ENCODE measurements at places on chromosomes 2 and 18.

- no peak for DNase-seq
Observed at GRCh38 chr2:26562811-26563645, 78.1 kb downstream of the CIB4 start.

DNA sequence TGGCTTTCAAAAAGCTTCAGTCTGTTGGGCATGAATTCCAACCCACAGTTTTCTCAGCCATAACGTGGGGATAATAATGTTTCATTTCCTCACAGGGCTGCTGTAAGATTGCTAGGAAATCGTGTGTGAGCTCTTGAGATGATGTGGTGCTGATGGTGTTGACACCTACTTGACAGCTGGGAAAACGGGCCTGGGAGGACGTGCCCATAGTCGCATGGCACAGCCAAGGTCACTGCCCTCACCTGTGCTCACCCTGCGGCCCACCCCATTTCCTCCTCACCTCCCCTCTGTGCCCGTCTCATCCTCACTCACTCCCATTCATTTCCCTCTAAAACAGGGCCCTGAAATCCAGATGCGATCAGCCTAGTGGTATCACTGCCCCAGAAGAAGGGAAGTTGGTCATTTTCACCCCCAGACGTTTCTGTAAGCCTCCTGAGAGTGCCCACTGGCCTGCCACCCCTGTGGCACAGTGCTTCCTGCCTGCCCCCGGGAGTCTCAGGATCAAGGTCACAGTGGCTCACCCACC, 33.0 kb downstream of the DPYSL5 start:
- no peak for DNase-seq

DNA sequence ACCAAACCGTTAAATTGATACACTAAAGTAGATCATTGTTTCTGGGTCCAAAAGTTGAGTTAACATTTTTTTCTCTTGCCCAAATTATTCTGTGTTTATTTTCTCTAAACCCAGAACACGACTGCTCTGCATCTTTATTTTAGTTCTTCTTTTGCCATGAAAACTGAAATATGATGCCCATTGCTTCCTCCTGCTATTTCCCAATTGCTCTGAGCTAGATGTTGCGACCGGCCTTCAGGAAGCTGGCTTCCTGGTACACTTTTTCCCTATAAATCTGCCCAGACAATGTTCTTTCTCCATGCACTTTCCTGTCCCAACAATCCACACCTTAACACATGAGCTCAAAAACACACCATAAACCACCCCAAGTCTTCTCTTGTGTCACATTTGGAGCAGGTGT, 501.4 kb downstream of the FBXO15 start:
- DNase-seq: no peak

GRCh38 chr2:236209535-236209934, 41.3 kb upstream of the GBX2 start:
- no peak for DNase-seq

DNA sequence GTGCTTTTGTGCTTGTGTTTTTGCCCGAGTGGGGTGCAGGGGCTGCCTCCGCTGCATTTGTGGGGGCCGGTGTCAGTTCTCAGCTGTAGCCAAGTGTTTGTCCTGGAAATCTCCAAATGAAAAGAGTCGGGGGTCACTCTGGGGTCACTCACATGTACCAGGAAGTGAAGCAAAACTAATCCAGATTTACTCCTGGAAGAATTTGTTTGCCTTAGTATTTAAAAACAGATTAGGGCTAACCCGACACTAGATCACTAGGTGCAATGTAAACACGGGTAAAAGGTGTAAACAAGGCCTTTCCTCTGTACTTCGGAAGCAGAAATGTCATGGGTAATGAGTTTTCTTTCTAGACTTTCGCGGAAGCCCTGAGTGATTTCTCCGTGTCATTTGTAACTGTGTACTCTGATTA, 50.3 kb downstream of the GBX2 start:
- no peak for DNase-seq

DNA sequence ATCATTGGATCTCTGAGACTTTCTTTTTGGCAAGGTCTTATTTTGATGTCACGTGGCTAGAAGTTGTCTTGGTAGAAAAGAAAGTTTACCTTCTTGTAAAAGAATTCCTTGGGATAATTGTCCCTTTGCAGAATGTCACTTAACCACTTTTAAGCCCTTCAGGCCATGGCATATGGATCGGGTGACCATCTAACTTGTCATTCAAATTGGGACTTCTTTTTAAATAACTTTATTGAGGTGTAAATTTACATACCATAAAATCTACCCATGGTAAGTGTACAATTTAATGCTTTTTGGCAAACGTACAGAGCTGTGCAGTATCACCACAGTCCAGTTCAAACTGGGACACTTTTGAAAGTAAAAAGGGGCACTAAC, 24.6 kb downstream of the ARMC9 start:
- DNase-seq: no peak

DNA sequence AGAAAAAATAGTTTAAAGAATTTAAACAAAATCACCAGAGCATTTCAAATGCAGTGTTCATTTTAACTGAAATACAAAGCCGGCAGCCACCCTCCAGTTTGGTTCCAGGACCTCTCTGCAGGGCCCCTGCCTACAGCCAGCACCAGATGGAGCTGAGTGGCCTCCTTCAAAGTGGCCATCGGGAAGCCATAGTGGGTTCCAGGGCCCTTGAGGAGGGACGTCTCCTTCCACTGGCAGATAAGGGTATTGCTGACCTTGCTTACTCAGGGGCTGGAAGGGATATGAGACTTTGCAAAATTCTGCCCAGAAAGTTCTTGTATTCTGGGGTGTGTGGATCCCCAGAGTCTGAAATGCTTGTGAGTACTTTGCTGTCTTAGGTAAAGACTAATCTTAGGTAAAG, 205.2 kb upstream of the APCDD1 start:
- DNase-seq: no peak

GRCh38 chr2:11947956-11948355, 201.5 kb downstream of the LPIN1 start:
- no peak for DNase-seq

DNA sequence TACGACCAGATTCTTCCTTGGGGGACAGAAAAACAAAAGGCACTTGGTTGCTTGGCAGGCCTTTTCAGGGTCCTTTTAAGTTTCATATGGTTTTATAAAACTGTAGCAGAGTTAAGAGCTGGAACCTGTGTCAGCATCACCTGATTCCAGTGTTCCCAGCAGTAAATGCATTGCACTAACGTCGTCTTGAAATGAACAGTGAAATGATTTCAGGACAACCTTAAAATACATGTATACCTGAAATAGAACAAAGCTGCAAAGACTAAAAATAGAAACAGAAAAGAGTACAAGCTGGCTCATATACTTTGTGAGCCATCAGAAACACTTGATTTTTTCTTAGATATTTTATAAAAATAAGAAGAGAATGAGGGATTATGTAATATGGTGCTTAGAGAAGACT, 51.9 kb downstream of the ACSL3 start:
- no peak for DNase-seq

- DNase-seq: no peak
Observed at GRCh38 chr2:181581534-181581933, 75.4 kb downstream of the CERKL start.

GRCh38 chr18:76544511-76545345, 49.7 kb upstream of the ZNF516 start:
- no peak for DNase-seq

- DNase-seq: no peak
Observed at GRCh38 chr18:46712406-46712805, 44.4 kb downstream of the ST8SIA5 start.

DNA sequence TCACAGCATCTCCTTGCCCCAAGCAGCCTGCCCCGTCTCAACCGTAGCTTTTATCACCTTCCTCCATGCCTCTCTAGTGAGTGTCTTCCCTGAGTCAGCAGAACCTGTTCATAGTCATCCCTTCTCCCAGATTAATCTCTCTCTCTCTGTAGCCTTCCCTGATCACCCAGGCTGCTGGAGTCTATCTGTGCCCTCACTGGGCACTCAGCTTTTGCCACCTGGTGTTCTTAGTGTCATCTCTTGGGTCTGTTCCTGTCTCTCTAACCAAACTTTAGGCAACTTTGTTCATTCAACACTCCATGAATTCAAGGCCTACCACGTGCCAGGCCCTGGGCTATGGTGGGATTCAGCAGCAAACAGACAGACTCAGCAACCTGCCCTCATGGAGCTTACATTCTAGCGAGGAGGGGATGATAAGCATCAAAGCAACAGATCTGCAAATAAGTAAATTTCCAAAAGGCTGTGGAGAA, 159.1 kb downstream of the SMAD7 start:
- DNase-seq: no peak

DNA sequence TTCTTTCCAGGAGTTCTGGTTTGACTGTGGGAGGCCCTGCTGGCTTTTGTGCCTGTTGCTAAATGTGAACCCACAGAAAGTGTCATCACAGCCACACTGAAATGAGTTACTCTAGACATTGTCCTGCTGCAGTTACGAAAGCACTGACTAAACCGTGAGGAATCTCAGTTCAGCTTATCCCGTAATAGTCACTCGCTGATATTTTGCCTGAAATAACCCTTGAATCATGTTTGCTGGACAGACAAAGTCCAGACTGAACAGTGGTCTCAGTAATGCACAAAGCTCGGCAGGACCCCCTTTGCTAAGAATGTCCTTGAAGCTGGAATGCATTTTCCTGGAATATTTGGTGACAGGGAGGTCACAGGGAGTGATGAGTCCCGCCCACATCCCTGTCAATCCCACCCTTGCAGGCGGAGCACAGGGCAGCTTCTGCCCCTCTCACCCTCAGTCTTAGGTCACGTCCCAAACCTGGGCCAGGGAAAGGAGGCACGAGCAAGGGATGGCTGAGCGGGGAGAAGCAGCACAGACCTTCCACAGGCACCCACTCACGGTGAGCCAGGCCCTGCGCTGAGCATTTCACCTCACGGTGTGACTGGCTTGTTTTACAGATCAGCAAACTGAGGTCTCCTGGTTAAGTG, 53.4 kb downstream of the ADI1 start:
- no peak for DNase-seq

DNA sequence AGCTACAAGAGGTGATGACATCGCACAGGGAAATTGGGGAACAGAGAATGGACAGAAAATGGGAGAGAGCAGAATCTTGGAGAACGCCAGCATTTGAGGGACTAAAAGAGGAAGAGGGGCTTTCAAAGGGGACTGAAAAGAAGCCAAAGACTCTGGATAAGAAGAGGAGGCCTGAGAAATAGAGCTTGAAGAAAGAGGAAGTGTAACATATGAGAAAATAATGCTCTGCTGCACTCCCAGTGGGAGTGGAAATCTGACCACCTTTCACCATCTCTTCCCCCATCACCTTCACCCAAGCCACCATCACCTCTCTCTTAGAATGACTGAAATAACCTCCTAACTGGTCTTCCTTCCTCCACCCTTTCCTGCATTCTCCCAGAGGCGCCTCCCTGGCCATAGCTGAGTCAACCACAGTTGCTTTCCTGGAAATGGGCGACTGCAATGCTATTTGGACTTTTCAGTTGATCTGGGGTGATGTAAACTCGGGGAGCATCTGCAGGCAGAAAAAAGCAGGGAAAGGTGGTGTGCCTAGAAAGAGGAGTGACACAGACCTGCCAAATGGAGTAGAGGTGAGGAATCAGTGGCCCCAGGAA, 16.8 kb downstream of the CXCR1 start:
- DNase-seq: no peak

DNA sequence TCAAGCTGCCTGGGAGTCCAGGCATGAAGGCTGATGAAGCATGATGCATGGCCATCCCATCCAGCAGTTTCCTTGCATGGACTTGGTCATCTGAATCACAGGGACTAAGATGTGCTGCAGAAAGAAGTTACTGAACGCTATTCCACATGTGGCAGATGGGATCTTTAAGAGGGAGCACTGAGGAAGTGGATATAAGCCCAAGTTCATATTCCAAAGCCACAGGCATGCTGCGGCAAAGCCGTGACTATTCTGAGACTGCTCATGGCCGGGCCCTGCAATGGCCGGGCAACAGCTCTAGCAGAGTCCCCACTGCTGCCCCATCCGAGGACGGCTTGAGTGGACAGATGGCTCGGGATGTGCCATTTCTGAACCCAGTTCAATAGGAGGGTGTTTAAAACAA, 61.5 kb downstream of the STPG4 start:
- DNase-seq: no peak

DNA sequence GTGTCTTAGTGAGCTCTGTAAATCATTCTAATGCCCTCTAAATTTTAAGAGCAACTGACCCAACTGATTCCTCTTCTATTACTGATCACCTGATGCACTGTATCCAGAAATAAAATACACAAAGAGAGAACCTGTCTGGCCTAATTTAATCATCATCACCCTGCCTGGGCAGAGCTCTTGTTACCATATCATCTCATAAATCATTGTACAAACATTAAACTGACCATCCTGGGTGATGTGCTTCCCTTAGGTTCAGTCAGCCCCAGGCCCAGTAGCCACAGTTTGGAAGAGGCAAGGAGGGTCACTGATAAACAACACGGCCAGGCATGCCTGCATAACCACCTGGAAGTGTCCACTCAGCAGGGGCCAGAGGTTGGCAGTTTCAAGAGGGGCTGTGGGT, 22.7 kb upstream of the ACMSD start:
- DNase-seq: no peak

DNA sequence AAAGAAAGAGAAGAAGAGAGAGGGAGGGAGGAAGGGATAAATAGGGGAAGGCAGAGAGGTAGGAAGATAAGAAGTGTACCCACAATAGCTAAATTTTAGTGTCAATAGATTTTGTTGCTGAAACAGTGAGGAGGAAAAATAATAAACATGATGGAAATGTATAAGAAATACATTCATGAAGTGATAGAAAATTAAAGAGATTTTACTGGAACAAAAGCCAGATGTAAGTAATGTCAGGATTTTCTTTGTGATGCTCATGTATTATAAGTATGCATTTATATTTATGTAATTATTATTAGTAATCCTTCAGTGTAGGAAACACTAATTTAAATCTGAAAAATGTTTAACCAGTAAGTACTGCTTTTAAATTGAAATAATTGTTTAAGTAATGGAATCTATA, 1125.2 kb upstream of the FANCL start:
- DNase-seq: no peak

DNA sequence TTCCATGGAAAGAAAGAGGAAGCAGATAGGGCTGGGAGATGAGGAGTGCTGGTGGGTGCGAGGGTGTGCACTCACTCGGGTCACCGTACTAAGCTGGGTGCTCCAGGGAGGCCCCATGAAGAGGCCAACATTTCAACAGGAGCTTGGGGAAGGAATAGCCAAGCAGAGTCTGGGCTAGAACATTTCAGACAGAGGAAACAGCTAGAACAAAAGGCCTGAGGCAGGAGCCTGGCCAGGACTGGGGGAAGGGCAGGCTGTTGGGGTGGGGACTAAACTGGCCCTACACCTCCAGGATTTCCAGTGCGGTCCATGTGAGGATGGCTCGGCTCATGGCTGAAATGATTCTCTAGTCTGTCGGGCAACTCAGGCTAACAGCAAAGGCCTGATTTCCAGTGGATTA, 90.8 kb downstream of the ZFP36L2 start:
- no peak for DNase-seq

GRCh38 chr18:79252904-79253633, 142.7 kb upstream of the NFATC1 start:
- DNase-seq: no peak

- DNase-seq: no peak
Observed at GRCh38 chr2:145638675-145639074, 1118.8 kb upstream of the ZEB2 start.

- no peak for DNase-seq
Observed at GRCh38 chr2:213152065-213152794, 818 bp upstream of the IKZF2 start.

GRCh38 chr2:40062381-40062780, 283.3 kb upstream of the THUMPD2 start:
- no peak for DNase-seq

- DNase-seq: no peak
Observed at GRCh38 chr2:43175020-43175441, 51.4 kb downstream of the ZFP36L2 start.
